BJ (cell line): ENCODE measurements at places on chromosomes 13 and 19.

- DNase-seq, result no peak
Measured at GRCh38 chr13:42155251-42155650, 106.8 kb downstream of the DGKH start.

GRCh38 chr13:59658027-59658737 is 505.5 kb downstream of the DIAPH3 start:
- no peak for DNase-seq

DNA sequence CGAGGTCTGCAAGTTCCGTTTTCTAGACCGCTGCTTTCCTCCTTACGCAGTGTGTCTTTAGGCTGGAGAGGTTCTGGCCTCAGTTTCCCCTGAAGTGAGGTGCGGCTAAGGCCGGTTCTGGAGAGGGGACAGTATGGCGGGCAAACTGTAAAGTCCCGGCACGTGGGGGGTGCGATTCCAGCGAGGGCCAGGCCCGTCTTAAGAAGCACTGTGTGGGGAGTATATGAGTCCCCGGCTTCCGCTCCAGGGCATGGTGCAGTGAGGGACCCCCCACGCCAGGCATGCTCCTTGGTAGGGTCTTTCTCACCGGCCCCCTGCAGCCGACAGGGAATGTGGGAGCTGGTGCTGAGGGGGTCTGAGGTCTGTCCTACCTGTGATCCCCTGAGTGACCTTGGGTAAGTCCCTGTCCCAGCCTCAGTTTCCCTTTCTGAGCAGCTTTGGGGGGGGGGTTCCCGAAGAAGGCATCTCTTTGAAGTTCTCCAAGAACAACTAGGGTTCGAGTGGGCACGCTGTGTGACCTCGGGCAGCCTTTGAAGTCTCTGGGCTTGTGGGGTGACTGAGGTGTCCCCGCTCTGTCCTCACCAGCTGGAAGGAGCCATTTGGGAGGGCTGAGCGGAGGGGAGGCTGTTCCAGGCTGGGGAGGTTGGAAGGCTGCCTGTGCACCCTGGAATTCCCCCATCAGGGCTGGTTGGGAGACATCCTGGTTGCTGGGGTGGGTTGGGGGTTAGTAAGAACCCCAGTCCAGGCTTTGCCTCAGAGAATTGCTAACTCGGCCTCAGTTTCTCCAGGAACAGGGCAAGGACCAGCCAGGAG is 1.5 kb downstream of the NFIC start:
- DNase-seq, result no peak

DNA sequence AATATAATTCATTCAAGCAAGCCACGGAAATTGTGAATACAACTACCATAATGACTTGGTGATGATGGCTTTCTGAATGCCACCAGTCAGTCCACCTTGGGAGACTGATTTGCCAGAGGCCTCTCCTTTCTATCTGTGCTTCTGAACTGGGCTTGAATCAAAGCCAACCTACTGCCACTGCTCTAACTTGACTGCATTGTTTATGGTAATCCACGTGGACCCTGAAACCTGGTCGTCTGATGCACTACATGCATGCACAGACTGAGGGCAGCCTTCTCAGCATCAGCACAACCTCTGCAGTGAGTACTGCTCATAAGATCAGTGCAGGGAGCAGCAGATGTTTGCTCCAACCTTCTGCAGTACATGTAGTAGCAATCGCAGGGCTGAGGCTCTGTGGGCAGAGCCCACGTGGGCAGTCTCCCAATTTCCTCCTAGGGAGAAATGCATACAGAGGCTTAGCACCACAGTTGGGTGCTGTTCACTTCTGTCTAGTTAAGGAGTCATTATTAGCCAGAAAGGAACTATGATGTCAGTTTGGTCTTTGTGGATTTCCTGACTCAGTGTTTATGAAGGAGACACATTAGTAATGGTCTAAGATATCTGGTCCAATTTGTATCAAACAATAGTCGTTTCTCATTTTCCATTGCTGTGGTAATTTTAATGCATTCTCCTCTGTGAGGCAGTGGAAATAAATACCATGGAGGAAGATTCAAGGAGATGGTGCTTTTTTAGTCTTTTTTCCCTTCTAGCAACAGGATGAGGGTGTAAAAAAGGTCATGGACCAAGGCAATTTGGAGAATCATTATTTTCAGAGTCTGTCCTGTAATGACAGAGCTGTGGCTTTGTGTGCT is 82.5 kb downstream of the AKAP11 start:
- DNase-seq, result no peak

DNA sequence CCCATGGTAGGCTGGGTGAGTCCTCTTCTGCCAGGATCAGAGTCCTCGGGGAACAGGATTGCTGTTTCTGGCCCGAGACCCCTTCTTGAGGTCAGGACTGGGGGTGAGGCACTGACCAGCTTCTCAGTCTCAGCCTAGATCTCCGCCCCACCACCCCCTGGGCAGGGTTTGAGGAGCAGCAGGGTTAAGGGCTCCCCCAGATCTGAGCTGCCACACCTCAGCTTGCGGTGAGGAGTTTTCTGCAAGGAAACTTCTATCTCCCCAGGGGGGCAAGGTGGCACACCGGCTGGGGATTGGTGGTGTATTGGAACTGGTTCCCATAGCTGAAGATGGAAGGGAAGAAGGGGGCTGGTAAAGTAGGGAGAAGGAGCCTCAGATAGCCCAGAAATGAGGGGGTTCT is 19.5 kb downstream of the CHST8 start:
- DNase-seq, result no peak

DNA sequence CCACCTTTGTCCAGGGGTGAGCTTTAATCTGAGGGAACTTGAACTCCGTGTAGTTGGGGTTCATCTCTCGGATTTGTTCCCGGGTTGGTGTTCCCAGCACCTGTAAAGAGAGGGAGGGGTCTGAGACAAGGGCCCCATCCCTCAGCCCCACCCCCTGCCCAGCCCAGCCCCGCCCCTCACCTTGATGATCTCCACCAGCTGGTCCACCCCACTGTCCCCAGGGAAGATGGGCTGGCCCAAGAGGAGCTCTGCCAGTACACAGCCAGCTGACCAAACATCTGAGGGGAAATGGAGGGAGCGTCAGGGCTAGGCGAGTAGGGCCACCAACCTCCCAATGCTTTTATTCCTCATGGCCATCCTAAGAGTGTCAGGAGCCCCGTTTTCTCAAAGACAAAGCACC is 9.3 kb downstream of the GSK3A start:
- no peak for DNase-seq

DNA sequence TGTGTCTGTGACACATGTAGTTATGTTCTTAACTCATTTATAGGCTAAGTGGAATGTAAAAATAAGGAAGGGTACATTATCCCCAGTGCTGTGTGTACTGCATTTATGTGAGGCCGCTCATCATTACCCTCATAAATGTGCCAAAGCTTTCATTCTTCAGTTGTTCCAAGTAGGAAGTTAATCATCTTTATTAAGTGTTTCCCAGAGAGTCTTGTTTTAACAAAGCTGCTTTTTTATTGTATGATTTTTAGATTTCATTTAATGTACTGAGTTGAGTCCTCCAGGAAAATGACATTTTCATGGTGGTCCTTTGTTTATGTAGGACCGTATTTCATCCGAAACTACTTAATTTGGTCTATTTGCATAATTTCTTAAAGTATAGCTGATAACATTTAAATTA is 379.8 kb downstream of the DLEU7 start:
- DNase-seq, result peak; percentile 43

GRCh38 chr13:38309397-38309796 is 40.3 kb upstream of the UFM1 start:
- DNase-seq, result no peak

- no peak for DNase-seq
Measured at GRCh38 chr19:43300206-43300605, 30.9 kb upstream of the PSG9 start.

DNA sequence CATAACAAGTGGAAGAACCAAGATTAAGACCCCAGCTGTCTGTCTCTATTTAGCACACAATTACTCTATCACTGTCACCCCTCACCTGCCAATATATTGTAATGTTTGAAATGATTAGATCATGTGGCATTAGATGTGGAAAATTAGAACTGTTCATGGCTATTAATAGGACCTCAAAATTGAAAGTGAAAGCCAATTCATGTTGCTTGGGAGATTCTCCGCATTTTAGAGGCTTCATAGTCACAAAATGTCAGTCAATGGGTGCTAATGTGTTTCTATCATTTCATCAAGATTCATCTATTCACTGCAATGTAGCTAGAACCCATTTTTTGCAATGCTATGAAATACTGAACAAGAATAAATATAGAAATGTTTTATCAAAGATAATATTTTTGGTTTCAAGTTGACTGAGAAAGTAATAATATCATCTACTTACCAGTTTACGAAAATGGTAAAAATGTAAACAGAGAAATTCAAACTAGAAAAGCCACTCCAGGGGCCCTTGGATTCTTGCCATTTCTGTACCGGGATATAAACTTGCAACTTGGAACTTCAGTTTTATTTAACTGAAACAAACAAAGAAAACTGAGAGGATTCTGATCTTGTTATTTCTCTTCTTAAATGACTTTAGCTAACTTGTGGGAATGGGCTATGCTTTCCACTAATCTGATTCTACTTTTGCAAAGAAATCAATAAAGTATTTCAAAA is 388.6 kb downstream of the DCT start:
- DNase-seq, result no peak

DNA sequence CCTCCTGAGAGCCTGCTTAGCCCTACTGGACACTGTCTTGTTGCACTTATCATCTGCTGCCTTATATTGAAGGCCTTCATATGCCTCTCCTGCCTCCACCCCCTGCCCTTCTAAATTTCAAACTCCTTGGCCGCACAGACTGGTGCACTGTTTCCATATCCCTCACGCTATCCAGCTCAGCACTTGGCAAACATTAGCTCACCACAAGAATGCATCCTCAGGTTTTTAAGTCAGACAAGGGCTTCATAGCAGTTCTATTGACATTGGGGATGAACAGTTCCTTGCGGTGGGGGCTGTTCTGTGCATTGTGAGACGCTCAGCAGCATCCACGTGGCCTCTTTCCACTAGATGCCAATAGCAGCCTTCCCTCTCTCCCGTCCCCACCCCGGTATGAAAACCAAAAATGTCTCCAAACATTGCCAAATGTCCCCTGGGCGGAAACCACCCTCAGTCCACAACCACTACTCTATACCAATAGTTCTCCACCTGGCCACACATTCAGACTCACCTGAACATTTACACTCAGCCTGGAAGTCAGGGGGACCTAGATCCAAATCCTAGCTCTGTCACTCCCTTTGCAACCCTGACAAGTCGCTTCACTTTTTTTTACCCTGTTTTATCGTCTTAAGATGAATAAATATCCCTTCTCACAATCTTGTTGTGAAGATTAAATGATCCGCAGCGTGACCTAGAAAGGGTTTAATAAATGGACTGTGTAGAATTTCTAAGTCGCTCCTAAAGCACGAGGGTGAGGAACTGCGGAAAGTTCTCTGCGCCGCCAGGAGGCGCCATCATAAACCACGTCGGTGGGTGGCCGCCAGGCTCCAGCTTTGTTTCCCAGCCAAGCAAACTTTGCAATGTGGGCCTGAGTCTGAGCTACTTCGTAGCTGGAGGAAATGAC is 3.6 kb upstream of the CEACAM3 start:
- no peak for DNase-seq

DNA sequence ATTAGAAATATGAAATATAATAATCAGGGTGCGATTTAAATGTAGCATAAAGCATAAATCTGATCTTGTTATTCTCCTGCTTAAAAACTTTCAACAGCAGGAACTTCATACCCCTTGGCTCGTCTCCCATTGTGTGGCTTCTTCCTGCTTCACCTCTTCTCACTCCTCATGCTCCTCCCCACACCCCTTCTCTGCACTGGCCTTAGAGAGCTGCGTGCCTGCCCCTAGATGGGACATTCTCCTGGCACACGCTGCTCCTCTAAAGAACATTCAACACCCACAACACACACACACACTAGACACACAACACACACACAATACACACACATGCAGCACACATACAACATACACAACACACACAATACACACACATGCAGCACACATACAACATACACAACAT is 104.6 kb upstream of the RAP2A start:
- no peak for DNase-seq

DNA sequence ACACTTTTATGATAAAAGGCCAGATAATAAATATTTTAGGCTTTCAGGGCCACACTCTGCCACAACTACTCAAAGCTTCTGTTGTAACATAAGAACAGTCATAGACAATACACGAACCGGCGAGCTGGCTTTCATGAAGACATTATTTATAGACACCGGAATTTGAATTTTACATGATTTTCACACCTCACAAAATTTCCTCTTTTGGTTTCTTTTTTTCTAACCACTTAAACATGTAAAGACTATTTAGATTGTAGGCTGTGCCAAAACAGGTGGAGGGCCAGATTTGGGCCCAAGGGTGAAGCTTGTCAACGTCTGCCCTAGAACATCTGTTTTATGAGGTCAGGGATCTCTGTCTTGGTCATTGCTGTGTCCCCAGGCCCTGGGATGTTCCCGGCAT is 29.7 kb upstream of the FXYD3 start:
- no peak for DNase-seq

- DNase-seq, result no peak
Measured at GRCh38 chr13:114272977-114273376, 8.4 kb upstream of the UPF3A start.

GRCh38 chr19:48596679-48597465 is 9.7 kb upstream of the SPACA4 start:
- DNase-seq, result no peak

DNA sequence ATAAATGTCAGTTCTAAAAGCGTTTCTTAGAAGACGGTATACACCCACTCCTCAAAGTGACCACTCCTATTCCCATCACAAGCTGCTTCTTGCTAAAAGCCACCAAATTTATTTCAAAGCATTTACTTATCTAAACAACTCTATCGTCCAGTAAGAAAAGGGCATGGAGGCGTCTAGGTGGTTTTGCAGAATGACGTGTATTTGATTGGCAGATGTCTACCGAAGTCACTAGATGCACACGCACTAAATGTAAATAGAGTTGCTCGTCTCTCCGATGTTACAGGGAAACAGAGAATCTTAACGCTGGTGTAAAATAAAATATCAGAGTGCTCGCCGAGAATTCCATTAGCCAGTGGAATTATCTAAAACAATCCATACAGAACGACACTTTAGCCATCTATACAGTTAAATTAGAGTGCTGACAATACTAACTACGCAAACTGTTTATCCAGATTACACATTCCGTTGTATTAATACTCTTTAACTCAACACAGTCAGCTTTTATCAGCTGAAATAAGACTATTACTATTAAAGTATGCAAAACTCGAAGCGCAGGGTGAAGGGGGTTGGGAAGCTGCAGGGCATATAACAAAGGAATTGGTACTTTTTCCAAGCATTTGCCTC is 1.9 kb downstream of the KLF12 start:
- DNase-seq, result no peak
